Adrenal gland (tissue), 19 donors: ENCODE measurements at places on chromosomes 1 and 21.

DNA sequence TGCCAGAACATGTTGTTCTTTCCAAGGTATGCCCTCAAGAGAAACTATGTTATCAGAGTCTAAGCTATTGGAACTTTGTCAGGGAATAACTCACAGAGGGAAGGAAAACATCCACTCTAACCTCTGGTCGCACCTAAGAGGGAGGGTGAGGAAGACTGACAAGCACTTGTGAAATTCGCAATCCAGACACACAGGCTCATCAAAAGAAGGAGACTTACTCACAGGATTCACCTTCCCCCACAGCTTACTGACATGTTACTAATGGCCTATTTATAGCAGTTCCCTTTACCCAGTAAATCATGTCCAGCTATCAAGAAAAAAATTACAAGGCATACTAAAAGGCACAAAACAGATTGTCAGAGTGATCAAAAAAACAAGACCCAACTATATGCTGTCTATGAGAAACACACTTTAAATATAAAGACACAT, 36.9 kb downstream of the WDR64 start:
- DNase-seq, result no peak

GRCh38 chr1:148318123-148318903, 164.8 kb downstream of the PPIAL4G start:
- no peak for DNase-seq

DNA sequence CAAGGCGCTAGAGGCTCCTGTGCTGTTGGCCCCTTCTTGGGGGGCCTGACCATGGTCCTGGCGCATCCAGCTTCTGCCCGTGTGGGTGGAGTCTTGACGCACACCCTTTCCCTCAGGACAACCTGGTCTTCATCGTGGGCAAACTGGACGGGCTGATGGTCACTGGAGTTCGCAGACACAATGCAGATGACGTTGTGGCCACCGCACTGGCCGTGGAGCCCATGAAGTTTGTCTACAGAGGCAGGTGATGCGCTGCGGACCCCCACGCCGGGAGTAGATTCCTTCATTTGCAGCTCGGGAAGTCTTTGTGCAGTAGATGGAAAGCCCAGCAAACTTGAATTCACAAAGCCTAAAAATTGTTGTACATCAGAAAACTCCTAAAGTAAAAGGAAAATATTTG, 58.1 kb downstream of the S100B start:
- no peak for DNase-seq

GRCh38 chr21:45699251-45699942, 55.9 kb downstream of the PCBP3 start:
- DNase-seq, result no peak

- DNase-seq, result peak; percentile 66
Measured at GRCh38 chr1:115679141-115679611, 37.4 kb downstream of the VANGL1 start.

DNA sequence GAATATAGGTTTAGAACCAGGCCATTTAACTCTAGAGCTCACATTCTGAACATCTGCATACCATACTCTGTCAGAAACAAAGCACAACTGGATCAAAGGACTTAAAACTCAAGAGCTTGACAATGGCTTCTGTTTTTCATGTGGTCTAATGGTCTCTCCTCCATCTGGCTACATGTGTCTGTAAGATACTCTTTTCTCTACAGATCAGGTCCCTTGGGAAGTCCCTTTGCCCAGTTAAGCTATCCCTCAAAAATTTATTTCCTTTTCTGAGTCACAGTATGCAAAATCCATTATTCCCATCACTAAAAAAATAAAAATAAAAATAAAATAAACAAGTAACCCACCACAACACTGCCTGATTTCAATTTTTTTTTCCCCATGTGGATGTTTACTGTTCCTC, 357.0 kb upstream of the PRMT6 start:
- DNase-seq, result no peak

GRCh38 chr1:17227358-17227915, 21.5 kb upstream of the PADI3 start:
- no peak for DNase-seq

GRCh38 chr1:207806531-207807325, 54.9 kb downstream of the CD46 start:
- DNase-seq, result no peak

DNA sequence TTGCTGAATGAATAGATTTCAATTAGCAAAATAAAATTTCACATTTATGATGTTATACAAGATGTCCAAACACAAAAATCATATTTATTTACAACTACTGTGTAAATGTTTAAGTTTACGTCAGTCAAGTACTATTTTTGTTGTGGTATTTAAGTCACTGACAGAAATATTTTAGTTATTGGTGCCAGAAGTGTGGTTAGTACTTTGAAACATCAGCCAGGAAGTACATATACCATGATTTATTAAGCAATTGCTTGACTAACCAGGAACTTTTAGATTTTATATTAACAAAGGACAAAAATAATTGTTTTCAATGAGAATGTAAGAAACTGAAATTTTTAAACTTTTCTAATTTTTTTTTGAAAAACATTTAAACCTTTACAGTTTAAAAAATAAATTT, 2.4 kb upstream of the FCRL4 start:
- DNase-seq, result no peak
